ENCODE measurements at places on chromosomes 6 and 20. TPM values are rescaled to one million over a fixed set of nuclear protein-coding genes. Genes with fewer than 3 reads are reported as not detected.

The ZSCAN31 gene
- total RNA-seq: 13.4 TPM

The PTK6 gene
- total RNA-seq: under 0.01 TPM

The FAM83B gene
- not detected for total RNA-seq

The IGF2R gene
- total RNA-seq: 56.5 TPM

The MYLK4 gene
- 0.38 TPM for total RNA-seq

The OTOR gene
- not detected for total RNA-seq

The GRIK2 gene
- not detected for total RNA-seq

The FHL5 gene
- total RNA-seq: not detected

The CRIP3 gene
- total RNA-seq: not detected

The CST5 gene
- total RNA-seq: not detected

The HLA-DRA gene
- total RNA-seq: not detected

The NRM gene
- 1.4 TPM for total RNA-seq

Data from endothelial cell of coronary artery (primary cell).